ENCODE measurements at places on chromosomes 12 and 14.

- no peak for DNase-seq
Measured at GRCh38 chr12:6778217-6778573, 5.9 kb downstream of the LAG3 start.

GRCh38 chr12:123681605-123682004 lies 10.7 kb downstream of the TCTN2 start:
- no peak for DNase-seq

- DNase-seq, result no peak
Measured at GRCh38 chr14:96538990-96539317, 36.8 kb downstream of the PAPOLA start.

DNA sequence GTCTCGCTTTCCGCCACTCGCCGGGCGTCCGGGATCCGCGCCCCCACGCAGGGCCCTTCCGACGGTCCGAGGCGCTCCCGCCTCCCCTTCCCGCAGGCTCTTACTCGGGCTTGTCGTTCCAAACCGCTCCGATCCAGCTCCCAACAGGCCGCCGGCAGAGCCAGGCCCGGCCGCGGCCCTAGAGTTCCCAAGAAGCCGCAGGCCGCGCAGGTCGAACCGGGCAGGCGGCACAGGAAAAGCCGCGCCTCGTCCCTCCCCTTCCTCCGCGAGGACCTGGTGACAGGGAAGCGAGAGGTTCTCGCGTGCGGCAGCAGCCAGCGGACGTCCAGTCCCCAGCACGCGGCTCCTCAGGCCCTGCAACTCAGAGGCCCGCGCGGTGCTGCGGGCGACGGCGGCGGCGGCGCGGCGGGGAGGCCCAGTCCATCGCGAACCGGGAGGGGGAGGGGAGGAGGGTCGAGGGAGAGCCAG lies 272 bp downstream of the HECTD1 start:
- DNase-seq, result peak; percentile 60

DNA sequence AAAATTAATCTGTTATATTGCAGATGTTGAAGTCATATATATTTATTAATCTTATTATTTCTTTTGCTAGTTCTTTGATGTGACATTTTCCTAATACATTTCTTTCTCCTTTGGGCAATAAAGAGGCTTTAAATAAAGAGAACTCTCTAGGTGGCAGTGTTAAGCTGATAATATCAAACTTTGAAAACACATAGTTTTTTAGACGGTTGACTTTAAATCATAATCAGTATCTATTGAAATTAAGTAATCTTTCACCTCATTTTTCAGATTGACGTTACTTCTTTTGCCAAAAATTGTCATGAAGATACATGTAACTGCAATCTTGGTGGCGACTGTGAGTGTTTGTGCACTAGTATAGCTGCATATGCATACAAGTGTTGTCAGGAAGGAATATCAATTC lies 130.8 kb upstream of the PTPRQ start:
- peak; percentile 39 for DNase-seq

DNA sequence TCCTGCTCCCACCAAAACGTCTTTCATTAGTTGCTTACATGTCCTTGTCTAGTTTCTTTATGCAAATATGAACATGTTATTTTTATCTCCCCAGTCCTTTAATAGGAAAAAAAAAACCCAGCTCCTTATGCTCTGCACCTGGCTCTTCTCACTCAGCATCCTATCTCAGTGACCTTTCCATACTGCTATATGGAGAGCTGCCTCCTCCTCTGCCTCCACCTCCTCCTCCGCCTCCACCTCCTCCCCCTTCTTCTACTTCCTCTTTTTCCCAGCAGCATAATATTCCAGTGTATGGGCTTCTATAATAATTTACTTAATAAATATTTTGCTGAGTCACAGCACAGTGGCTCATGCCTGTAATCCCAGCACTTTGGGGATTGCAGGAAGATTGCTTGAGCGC lies 31.5 kb downstream of the ABCB9 start:
- no peak for DNase-seq

GRCh38 chr12:83434600-83434999 lies 747.9 kb downstream of the TMTC2 start:
- peak; percentile 4 for DNase-seq

- DNase-seq, result no peak
Measured at GRCh38 chr12:114194956-114195355, 211.0 kb downstream of the TBX5 start.

DNA sequence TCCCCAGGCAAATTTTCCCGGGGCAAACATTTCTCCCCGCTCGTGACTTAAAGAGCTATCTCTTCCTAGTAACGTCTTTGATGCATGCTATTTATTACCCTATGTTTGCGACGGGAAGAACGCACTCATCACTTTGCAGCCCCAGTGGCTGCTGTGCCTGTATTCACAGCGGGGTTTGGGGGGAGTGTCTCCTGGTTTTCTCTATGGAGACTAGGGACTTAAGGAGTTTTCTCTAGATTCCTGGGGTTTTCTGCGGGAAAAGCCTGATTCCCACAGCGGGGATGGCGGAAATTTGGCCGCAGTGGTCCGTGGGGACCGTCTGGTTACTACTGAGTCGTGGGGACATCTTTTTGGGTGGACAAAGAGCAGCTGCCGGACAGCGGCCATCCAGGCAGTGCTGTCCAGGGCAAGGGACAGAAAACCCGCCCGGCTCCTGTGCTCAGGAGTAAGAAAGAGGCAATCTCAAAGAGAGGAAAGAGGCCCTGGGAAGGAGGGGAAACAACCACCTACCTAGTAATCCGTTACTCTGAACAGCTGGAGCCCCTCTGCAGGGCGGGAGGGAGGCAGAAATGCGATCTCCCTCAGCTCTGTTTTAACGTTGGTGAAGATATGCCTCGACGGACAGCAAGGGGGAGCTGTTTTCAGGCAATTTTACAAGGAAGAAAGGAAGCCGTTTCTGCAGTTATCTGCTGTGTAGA lies 771 bp upstream of the AVPR1A start:
- DNase-seq, result peak; percentile 44

- no peak for DNase-seq
Measured at GRCh38 chr14:52063052-52063462, 5.8 kb downstream of the NID2 start.
